ENCODE measurements at places on chromosomes 1 and 21.

- DNase-seq = no peak
Measured at GRCh38 chr1:8197493-8198282, 120.2 kb upstream of the SLC45A1 start.

GRCh38 chr1:93014168-93014567, 52.9 kb upstream of the DIPK1A start:
- DNase-seq = no peak

GRCh38 chr1:161068306-161069234, 1.1 kb downstream of the ARHGAP30 start:
- peak; percentile 84 for DNase-seq

- no peak for DNase-seq
Measured at GRCh38 chr21:41576013-41576615, 68.2 kb upstream of the TMPRSS2 start.

GRCh38 chr1:167861664-167862381, 52.1 kb downstream of the ADCY10 start:
- no peak for DNase-seq

DNA sequence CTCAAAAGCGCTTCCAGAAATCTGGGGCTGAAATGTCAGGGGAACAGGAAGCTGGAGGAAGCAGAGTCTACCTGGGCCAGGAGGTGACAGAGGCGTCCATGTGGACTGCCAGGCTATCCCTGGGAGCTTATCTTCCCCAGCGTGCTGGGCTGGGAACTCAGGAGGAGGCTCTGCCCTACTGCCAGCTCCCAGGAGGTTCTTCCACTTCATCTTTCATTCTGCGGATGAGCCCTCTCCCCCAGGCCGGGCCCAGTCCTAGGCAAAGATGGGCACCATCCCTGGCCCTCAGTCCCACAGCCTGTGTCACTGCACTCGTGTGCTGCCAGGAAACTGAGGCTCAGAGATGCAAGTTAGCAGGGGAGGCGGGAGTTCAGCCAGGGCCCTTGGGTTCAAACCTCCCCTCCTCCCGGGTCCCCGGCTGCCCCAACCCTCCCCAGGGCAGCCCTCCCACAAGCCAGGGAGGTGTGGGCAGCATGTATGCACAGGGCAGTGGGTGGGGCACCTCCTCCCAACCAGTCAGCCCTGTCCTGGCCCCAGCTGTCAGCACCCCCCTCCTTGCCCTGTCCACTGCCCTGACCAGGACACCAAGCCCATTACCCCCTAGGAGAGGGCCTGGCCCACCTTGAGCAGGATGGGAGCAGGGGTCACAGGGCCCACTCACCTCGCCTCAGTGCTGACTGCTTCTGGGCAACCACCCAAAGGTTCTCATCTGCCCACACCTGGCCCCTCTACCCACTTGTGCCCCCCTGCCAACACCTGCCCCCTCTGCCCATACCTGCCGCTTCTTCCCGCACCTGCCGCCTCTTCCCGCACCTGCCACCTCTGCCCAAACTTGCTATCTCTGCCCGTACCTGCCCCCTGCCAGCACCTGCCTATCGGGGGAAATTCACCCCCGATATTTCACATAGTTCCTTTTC, 226.0 kb downstream of the NPHP4 start:
- DNase-seq = no peak

GRCh38 chr1:242017580-242018233, 18.8 kb upstream of the MAP1LC3C start:
- peak; percentile 62 for DNase-seq

DNA sequence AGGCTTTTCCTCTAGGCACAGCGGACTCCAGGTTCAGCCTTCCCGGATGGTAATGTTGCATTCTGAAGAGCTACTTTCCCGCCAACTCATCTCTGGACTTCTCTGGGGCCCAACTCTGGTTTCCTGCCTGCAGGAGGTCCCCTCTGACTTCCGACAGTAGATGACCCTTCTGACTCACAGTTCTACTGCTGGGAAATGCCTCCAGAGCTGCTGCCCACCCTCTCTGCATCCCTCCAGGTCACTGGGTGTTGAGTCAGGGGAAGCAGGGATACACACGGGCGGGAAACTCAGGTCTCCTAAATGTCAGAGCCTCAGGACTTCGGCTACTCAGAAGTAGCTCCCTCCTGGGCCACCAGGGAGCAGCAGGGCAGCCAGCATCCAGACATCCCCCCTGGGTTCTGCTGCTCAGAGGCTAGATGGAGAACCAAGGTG, 2.1 kb upstream of the KIF21B start:
- DNase-seq = peak; percentile 45

DNA sequence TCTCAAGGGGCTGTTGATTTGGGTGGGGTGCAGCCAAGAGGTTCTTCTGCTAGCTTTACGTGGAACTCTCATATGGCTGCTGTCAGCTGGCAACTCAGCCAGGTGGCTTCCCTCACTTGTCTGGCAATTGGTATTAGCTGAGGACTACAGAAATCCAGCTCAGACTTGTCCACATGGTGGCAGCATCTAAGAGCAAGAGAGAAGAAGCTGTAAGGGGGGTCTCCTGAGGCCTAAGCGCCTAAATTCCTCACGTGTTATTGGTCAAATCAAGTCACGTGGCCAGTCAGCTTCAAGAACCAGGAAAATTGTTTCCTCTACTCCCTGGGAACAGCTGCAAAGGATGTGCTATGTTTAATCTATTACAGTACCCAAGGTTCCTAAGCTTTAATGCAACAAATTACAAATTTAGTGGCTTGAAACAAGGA, 4.2 kb upstream of the DYRK3 start:
- DNase-seq = peak; percentile 85

GRCh38 chr1:76832521-76832920, 34.8 kb upstream of the ST6GALNAC5 start:
- no peak for DNase-seq

- no peak for DNase-seq
Measured at GRCh38 chr1:182164273-182164672, 102.8 kb upstream of the ZNF648 start.

- no peak for DNase-seq
Measured at GRCh38 chr1:195970209-195970608, 638.0 kb downstream of the KCNT2 start.

DNA sequence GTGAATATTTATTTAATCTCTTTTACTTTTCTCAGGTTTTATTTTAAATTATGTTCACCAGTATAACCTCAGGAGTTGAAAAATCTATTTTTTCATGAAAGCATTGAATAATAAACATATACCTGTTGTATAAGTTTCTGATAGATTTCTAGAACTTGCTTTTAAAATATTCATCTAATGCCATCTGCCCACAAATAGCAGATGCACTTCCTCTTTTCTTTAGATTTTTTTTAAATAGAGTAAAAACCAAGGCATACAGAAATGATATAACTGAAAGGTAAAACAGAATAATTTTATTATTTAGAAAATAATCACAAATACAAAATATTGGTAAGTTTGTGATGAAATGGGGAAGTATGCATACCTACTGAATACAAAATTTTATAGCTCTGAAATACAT, 130.7 kb upstream of the PRMT6 start:
- no peak for DNase-seq

GRCh38 chr1:40646315-40646714, 19.2 kb downstream of the RIMS3 start:
- DNase-seq = no peak

DNA sequence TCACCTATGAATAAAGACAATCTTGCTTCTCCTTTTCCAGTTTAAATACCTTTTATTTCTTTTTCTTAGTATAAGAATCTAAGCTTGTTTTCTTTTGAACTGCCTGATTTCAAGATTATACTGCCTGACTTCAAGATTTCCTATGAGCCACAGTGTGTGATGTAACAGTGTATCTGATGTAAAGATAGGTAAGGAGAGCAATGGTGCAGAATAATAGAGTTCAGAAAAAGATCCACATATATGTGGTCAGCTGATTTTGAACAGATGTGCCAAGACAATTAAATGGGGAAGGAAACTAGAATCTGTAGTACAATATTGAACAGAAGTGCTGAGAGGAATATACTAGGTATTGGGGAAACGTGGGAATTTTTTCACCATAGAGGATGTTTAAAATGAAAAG, 21.0 kb downstream of the EXO1 start:
- no peak for DNase-seq

DNA sequence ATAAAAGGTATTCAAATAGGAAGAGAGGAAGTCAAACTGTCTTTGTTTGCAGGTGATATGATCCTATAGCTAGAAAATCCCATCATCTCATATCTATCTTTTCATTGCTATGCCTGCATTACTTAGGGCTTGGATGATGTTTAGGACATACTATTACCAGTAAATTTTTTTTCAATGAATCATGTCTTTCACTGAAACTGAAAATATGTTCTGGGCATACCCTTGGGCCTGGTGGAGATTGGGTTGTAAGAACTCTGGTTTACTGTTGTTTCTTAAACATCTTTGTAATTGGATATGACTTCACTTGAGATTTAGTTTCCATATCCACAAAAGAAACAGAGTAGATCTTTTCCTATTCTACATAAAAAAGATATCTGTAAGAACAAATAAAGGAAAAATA, 502.2 kb upstream of the PRMT6 start:
- DNase-seq = no peak

GRCh38 chr1:242187816-242188215, 188.9 kb upstream of the MAP1LC3C start:
- DNase-seq = no peak

- no peak for DNase-seq
Measured at GRCh38 chr1:50929376-50929958, 30.6 kb downstream of the FAF1 start.

DNA sequence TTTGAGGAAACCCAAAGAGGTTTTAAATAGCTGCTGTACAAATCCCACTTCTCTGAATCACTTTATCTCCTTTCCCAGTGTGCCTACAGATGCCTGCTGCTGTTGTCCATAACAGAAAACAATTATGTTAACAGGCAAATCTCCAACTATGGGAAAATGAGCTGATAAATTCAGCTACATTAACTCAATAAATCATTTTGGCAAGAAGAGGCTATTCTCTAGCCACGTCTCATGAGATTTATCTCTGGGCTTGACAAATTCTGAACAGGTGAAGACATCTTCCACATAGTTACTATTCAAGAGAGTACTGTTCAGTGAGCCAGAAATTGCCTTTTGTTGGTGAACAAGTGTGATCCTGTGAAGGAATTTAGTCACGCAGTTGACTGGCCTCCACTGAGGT, 327.1 kb upstream of the FMN2 start:
- DNase-seq = no peak

DNA sequence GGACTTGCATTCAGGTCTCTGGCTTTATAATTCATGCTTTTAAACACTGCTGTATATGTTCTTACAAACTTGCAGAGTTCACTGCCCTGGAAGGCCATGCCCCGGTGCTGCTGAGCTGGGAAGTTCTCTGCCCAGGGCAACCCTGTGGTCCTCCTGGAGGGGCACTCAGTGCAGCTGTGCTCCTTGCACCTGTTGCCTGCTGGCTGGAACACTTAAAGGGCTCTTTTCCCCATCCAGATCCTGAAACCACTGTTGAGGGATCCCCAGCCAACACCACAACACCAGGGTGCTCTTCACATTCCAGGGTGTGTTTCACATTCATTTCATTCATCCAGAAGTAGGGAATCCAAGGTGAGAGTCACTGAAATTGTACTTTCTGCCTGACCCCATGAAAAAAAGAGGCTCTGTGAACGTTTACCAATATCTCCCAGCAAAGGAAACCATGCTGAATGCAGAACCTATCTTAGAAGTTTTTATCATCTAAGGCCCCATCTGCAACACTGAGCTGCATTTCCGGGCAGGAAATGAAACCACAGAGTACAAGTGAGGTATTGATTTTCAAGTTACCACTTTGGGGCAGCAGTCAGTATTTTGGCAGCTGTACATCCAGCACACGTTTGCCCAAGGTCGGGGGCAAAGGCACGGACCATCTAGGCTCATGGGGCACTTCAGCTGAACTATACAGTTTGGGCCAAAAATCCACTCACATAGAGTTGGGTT, 16.4 kb upstream of the KIAA0040 start:
- DNase-seq = no peak

DNA sequence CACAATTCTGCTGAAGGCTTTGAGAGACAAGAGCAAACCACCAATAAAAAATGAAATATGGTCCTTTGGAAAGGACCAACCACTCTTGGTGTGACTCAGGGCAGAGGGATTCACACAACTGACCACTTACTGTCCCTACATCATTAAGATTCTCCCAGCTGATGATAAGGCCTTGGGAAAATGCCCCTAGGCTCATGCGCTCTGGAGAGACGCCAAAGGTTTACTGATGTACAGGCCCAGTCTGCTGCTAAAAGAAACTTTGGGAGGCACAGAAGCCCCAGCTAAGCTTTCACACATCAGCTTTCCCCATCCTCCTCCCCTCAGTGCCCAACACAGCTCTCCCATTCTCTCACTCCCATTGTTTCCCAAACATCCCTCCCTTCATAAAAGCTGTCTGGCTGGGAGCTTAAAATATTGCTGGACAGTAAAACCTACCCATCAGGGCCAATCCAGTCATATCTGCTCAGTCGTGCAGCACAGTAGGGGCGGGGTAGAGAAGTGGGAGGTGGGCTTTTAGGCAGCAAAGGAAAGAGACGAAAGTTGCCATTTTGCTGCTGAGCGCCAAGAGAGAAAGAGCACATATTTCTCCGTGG, at the start of gene GJA8:
TSS of gene GJA8 (plus strand) at position 543 of the 593 bp plus-strand sequence. CDS start 5,161 bp downstream, outside the sequence.
- DNase-seq = no peak

DNA sequence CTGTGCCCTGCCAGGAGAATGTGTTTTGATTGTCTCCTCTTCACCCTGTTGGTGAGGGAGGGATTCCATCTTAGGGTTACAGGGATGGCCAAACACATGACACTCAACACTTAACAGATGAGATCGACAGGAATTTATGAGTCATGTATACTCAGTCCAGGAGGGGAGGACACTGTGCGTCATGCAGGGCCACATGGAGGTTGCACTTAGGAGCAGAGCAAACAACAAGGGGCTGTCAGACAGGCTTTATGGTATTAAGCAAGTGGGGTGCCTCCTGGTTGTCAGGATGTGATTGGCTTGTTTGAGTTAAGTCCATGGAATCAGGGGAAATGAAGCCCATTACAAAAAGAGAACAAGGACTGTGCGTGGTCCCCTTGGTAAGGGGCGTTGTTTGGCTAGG, 26.9 kb downstream of the EDARADD start:
- no peak for DNase-seq

GRCh38 chr1:107251839-107252238, 111.0 kb downstream of the NTNG1 start:
- peak; percentile 6 for DNase-seq

- no peak for DNase-seq
Measured at GRCh38 chr1:1841575-1841995, 49.3 kb downstream of the GNB1 start.

- no peak for DNase-seq
Measured at GRCh38 chr1:197394831-197395608, 127.0 kb downstream of the CRB1 start.

- no peak for DNase-seq
Measured at GRCh38 chr1:222124602-222125001, 382.7 kb upstream of the DUSP10 start.

- no peak for DNase-seq
Measured at GRCh38 chr21:45432575-45433255, 27.8 kb downstream of the COL18A1 start.

DNA sequence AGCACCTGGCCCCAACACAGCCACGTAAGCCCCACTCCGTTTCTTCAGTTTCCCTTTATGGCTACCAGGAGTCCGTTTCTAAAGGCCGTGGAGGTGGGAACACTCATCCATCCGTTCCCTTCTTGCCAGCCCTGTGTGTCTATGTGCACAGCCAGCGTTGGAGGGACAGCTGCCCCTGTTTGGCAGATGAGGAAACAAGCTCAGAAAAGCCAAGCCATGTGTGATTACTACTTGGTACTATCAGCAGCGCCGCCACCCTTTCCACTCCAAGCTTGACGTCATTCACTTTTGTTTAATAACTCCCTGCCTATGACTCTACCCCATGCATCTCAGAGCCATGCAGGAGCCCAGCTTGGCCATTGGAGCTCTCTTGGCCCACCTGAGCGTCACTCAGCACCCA, 3.5 kb downstream of the LRP8 start:
- no peak for DNase-seq

- no peak for DNase-seq
Measured at GRCh38 chr1:178470411-178470960, 26.3 kb downstream of the CLEC20A start.

All from germinal center (tissue), 1 donor.